Suppressor macrophage treated with lipopolysaccharide for 4 hours (primary cell): ENCODE measurements at places on chromosomes 7 and 10.

- DNase-seq = peak; percentile 87
These were observed 29.8 kb downstream of the C10orf67 start for GRCh38 chr10:23314835-23315239.

- DNase-seq = no peak
These were observed 2.9 kb downstream of the OLAH start for GRCh38 chr10:15046626-15047025.

GRCh38 chr7:41774966-41775365 is 72.1 kb upstream of the INHBA start:
- DNase-seq = no peak

GRCh38 chr7:95424716-95425115 is 10.1 kb downstream of the PON2 start:
- DNase-seq = no peak

DNA sequence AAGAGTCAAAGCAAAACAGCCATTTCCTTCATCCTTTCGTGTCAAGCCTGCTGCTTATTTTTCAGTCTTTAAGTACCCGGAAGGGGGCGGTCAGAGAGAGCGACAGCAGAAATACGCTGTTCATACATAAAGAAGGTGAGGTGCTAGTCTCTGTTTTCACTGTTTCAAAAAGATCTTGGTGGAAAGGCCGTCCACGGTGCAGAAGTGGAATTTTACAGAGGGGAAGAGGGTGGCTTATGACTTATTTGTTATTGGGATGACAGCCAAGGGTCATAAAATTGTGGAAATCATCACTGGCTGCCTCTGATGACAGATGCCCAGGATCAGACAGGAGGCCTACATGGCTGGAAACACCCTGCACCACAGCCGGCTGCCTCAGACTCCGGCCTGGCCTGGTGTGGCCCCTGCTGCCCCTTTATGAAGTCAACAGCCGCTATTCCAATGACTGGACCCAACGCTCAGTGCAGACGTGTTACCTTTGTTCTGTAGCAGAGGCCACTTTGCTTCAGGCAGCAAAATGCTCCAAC is 57.0 kb downstream of the HIPK2 start:
- peak; percentile 60 for DNase-seq

GRCh38 chr7:16960337-16960965 is 78.7 kb upstream of the AGR3 start:
- no peak for DNase-seq

- no peak for DNase-seq
These were observed 77.6 kb upstream of the LEP start for GRCh38 chr7:128163473-128163872.

- no peak for DNase-seq
These were observed 201.6 kb upstream of the LRRN3 start for GRCh38 chr7:110889335-110889734.

DNA sequence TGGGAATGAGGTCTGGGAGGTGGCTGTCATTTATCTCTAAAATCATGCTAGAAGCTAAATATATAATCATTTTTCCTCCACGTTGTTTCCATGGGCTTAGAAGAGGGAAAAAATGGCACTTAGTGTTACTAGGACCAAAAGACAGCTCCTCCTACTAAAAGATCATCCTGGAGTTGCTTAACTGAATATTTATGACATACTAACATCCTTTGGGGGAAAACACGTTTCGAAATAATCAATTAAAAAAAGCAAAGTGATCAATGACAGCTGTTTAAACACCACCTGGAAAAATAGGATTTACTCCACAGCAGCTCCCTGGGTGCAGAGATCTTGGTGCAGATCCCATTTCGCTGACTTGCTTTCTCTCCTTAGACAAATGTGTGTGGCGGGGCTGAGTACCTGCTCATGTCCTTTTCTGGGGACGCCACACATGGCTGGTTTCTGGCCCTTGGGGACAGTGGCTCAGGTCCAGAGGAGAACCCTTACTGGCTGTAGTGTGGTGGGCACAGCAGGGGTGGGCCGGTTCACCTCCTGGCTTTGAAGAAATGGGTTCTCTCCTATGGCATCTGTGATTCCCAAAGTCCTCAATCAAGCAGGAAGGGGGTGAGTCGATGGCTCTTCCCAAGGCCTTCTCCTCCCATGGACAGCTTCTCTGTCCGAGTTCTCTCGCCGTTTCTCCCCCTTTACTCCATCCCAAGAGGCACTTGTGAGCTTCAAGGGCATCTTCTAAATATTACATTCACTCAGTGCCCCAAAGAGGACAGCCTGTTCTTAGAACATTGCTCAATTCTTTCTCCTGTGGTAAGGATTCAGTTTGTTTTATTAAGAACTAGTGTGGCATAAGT is 156.4 kb upstream of the KLF14 start:
- DNase-seq = no peak

GRCh38 chr10:101529725-101530553 is 58.1 kb downstream of the POLL start:
- no peak for DNase-seq

- no peak for DNase-seq
These were observed 64.4 kb downstream of the SEPTIN7 start for GRCh38 chr7:35865287-35865686.

GRCh38 chr10:110170142-110170971 is 37.0 kb upstream of the MXI1 start:
- peak; percentile 22 for DNase-seq

GRCh38 chr7:20596653-20597052 is 18.8 kb upstream of the ABCB5 start:
- DNase-seq = peak; percentile 92

GRCh38 chr7:92835851-92836488 is 403 bp downstream of the CDK6 start:
- peak; percentile 53 for DNase-seq

GRCh38 chr7:35805876-35806275 is 5.0 kb downstream of the SEPTIN7 start:
- DNase-seq = peak; percentile 40

DNA sequence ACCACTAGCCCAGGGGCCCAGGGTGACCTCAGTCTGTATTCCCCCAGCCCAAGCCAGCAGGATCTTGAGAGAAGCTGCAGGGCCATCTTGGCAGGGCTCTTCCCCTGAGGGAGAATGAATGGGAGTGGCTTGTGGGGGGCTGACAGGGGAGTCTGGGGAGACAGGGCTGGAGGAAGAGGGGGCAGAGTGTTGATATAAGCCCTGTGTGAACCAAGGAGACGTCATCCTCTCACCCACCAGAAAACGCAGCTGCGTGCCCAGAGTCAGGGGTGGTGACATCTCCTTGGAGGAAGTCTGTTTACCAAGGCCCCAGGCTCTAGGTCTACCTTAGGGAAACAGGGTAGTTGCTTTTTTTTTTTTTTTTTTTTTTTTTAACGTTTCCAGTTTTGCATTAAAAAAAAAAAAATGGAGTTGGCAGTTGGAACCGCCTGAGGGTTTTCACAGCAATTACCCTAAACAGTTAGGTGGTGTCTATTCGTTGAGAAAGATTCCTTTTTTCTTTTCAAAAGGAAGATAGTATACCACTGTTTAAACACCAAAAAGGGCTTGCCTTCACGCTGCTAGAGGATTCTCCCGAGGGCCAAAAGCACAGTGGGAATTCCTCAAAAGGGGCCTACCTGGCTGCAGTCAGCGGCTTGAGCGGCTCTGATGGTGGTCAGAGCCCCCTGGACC is 113.8 kb downstream of the PRPF18 start:
- peak; percentile 20 for DNase-seq

GRCh38 chr10:6228647-6229046 is 25.9 kb downstream of the PFKFB3 start:
- DNase-seq = no peak

DNA sequence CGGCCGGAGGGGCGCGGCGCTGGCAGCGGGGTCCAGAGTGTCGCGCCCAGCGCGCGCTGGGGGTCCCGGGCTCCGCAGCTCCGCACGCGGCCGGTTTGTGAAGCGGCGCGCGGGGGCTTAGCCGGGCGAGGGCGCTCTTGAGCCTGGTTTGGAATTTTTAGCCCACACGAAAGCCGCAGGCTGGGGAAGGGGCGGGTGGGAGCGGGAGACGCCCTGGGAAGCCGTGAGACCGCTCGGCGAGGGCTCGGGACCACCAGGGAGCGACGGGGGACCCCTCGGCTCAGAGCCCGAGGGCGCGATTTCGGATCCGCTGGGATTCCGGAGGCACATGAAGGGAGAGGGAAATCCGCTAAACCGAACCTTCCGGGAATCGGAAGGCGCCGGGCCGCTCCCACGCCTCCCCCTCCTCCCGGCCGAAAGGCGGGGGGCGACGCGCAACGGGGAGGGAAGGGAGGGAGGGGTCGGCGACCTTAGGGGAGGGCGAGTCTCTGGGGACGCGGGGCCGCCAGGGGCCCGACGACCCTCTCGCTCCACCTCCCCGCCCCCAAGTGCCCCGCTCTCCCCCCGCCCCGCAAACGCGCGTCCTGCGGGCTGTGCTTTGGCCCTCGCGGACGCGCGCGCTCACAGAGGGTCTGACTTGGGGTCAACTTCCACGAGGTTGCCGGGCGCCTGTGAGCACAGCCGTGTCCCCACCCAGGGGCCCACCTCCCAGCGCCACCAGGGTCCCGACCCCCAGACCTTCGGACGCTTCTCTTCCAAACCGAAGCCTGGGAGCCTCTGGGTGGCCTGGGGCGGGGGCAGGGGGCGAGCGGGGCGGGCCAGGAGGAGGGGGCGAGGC is 5.1 kb upstream of the ELFN1 start:
- DNase-seq = peak; percentile 64

DNA sequence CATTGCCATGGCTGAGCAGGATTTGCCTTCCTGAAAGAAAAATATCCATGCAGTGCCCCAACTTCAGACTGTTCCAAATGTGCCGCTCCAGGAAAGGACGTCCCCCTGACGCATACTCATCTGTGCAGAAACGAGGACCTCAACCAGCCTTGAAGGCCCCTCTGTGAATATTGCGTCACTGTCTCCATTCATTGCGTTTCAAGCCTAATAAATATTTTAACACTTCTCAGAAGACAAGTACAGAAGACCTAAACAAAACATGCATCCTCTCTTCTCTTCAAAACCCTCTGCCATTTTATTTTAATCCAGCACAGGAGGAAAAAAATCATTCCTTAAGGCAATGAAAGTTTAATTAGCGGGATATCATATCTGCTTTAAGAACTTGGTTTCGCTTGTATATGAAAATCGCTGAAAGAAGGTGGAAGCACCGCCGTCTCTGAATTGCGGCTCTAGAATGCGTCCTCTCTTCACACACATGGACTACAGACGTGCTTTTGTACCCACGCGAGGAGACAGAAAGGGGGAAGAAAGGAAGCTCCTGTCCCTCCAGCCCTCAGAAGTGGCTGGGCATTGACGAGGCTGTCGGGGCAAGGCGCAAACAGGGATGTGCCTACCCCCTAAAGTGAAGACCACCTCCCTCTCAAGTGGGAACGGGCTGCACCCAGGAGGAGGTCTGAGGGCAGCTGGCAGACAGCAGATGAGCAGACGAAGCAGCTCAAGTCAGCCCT is 36.8 kb downstream of the RGS10 start:
- DNase-seq = no peak

DNA sequence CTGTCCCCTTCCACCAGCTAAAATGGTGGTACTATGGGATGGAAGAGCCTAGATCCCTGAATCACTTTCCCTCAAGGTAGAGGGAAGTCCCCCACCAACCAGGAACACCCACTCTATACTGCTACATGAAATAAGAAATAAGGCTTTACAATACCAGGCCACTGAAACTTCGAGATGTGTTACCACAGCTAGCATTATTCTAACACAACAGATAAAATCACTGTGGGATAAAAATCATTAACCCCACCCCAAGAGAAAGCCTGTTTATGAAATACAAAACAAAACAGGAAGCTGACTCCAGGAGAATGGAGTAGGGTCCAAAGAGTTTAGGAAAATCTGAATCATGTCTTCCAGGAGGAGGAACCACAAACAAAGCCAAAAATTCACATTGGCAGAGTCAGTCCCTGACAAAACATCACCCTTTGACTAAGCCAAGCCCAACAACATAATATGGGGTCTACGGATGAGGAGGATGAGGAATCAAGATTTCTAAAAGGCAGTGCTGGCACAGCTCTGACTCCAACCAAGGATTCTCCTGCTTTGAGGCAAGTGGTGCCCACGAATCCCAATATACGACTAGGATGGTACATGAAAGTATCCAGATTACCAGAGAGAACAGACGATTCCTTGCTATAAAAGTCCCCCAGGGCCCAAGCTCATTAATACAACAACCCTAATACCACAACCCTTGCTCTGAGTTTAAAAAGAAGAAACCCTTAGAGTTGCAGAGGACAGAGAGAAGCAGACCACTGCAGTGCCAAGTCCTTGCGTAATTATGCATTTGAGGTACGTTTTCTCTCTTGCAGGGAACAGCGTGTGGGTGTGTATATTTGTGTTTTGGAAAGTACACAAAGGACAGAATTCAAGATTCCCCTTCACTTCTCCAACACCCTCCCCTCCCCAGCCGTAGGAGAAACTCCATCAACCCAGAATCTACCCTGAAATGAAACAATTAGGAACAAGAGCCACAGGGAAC is 23.7 kb downstream of the XPNPEP1 start:
- peak; percentile 82 for DNase-seq

DNA sequence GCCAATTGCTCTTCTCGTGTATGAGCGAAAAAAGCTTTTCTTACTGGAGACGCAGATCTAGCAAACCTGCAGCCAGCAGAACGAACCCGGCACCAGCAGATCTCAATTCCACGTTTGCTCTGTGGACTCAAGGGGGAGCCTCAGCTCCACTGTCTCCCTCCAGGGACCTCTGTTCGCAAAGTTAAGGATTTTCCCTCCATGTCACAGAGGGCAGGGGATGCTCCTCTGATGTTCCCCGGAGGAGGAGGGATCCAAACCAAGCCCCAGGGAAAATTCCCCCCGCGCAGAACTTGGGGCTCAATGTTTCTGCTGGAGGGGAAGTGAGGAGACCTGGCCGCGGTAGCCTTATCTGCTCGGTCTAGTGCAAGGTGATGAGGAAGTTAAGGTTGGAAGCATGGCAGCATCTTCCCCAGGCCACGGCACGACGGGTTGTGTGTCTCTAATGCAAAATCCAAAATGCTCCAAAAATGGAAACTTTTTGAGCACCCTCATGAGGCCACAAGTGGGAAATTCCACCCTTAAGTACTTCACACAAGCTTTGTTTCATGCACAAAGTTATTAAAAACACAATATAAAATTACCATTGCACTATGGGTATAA is 9.0 kb downstream of the IQCE start:
- DNase-seq = peak; percentile 50

GRCh38 chr10:35307297-35307696 is 29.0 kb upstream of the CCNY start:
- no peak for DNase-seq

GRCh38 chr7:106905734-106906133 is 40.7 kb downstream of the PIK3CG start:
- no peak for DNase-seq

GRCh38 chr7:100486111-100486636 is 2.4 kb downstream of the NYAP1 start:
- DNase-seq = no peak

DNA sequence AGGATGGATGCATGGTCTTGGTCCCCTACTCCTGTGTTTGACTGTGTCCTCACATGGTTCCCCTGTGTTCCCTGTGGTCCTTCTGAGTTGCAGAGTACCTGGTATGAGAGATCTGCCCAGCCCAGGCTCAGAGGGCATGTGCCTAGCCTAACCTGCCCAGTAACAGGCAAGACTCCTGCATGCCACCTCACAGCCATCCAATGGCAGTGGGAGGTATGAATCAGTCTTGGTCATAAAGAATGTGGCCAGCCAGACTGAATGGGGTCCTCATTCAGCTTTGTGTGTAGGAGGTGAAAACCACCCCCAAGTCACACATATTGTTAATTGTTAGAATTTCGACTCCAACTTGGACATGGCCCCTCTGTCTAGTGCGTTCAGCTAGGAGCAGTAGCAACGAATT is 17.2 kb upstream of the GPR158 start:
- DNase-seq = no peak

GRCh38 chr7:140920745-140921144 is 4.0 kb downstream of the BRAF start:
- no peak for DNase-seq
